ENCODE measurements at places on chromosomes 1 and 21.

DNA sequence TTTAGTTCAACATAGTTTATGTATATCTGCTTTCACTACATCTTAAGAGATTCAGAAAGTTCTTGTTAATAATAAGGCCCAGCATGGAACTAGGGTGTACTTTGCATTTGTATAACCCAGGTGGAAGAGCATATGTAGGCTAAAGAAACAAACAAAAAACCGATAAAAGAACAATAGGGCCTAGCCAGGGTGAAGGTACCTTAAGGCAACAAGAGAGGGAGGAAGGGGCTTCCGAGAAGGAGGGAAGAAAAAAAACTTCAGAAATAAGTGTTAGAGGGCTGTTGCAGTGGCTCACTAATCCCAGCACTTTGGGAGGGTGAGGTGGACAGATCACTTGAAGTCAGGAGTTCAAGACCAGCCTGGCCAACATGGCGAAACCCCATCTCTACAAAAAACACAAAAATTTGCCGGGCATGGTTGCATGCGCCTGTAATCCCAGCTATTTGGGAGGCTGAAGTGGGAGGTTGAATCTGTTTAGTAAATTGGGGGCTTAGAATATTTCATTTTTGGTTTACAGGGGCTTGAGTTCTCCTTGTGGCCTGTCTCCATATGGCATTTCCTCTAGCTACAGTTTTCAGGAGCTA, 4.7 kb upstream of the SPATA45 start:
- DNase-seq, result no peak

DNA sequence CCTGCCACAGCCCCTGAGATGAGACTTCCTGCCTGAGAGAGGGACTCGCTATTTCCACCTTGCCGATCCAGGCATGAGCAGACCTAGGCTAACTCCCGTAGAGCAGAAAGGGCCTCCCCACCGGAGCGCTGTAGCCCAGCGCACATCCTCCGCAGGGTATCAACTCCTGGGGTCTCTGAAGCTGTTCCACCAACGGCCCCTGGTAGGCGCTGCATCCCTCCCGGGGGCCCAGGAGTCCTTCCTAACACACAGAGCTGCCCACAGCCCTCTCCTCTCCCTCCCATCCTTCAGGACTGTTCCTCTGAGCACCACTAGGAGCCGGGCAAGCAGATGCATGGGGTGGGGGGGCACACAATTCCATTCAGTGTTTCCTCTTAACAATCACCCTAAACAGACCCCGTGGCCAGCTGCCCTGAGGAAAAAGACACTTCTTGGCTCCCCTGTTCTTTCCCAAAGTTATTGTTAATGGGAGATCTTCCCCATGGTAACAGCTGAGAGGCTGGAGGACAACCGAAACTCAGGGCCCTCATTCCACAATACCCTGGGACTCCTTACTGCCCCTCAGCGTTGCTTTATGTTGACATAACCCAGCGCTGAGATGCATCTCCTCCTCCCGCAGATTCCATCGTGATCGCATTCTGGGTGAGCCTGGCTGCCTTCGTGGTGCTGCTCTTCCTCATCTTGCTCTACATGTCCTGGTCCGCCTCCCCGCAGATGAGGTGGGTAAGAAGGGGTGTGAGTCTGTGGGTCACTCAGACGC, 7.5 kb downstream of the MRAP start:
- no peak for DNase-seq

DNA sequence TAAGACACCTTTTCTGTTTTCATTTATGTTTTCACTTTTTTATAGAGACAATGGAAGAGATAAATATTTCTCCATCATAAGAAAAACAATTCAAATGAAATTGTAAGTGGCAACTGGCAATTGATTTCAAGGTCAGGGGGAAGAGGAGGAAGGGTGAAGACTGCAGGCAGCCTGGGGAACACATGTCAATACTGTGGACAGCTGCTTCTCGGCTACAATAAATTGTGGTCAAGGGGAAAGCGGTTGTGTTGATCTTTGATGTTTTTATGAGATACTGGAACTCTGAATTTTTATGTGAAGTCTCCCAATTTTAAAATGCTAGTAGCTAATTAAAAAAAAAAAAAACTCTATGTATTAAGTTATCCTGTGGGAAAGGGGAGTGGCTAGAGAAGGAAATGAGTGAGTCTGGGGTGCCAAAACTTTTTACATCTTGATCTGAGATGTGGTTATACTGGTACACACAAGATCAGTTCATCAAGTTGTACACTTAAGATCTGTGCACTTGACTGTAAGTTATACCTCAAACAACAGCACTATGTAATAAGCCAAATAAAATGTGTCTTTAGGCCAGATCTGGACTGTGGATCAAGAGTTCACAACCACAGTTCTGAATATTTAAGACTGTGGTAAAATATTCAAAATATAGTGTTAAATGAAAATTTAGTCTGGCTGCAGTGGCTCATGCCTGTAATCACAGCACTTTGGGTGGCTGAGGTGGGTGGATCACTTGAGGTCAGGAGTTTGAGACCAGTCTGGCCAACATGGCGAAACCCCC, 18.0 kb downstream of the SSX2IP start:
- DNase-seq, result no peak

GRCh38 chr21:44927259-44927586, 6.5 kb upstream of the ITGB2 start:
- no peak for DNase-seq

- no peak for DNase-seq
Measured at GRCh38 chr1:160197231-160197630, 6.9 kb downstream of the CASQ1 start.

GRCh38 chr1:25543425-25544242, at the start of gene LDLRAP1:
Gene LDLRAP1, plus strand, starts transcription at chr1:25543606. Its CDS starts 93 bp downstream, at chr1:25543699.
- peak; percentile 20 for DNase-seq

DNA sequence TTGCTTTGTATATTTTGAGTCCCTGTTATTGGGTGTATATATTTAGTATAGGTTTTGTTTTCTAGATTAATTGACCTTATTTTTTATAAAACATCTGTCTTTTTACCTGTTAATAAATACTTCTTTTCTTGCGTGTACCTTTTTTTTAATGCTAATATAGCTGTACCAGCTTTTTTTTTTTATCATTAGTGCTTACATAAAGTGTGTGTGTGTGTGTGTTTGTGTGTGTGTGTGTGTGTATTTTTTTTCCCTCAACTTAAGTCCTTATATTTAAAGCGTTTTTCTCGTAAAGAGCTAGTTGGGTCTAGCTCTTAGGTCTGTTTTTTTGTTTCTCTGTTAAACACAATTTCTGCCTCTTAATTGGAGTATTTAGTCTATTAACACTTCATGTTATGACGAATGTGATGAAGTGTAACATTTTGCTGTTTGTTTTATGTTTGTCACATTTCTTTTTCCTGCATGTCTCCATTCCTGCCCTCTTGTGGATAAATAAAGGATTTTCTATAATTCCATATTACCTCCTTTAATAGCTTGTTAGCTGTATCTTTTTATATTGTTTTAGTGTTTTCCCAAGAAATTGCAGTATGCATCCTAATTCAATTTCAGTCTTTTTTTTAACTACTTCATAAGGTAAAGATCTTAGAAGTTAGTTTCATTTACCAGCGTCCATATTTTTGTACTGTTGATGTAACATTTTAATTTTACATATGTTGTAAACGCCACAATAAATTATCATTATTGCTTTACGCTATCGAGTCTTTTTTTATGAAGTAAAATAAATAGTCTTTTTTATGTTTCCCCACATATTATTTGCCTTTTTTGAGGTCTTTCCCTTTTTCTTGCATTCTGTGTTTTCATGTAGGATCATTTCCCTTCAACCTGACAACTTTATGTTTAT, 4.3 kb downstream of the PRMT2 start:
- DNase-seq, result no peak

DNA sequence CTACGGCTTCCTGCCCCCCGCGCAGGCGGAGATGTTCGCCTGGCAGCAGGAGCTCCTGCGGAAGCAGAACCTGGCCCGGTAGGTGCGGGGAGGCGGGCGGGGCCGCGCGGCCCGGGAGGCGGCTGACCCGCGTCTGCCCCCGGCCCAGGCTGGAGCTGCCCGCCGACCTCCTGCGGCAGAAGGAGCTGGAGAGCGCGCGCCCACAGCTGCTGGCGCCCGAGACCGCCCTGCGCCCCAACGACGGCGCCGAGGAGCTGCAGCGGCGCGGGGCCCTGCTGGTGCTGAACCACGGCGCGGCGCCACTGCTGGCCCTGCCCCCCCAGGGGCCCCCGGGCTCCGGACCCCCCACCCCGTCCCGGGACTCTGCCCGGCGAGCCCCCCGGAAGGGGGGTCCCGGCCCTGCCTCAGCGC, 16.6 kb downstream of the NOC2L start:
- no peak for DNase-seq

- DNase-seq, result no peak
Measured at GRCh38 chr1:44661781-44662682, 12.2 kb downstream of the TMEM53 start.

GRCh38 chr1:205247130-205247921, 19.6 kb downstream of the TMCC2 start:
- DNase-seq, result no peak

GRCh38 chr1:96388421-96389310, 332.9 kb upstream of the PTBP2 start:
- DNase-seq, result no peak

Measured in stimulated activated CD8-positive, alpha-beta memory T cell treated with anti-CD3 and anti-CD28 coated beads, Interleukin-4, amount 100 ng/mL, for 1 hour (primary cell).